MCF 10A (cell line): ENCODE measurements at places on chromosomes 3 and 15.

DNA sequence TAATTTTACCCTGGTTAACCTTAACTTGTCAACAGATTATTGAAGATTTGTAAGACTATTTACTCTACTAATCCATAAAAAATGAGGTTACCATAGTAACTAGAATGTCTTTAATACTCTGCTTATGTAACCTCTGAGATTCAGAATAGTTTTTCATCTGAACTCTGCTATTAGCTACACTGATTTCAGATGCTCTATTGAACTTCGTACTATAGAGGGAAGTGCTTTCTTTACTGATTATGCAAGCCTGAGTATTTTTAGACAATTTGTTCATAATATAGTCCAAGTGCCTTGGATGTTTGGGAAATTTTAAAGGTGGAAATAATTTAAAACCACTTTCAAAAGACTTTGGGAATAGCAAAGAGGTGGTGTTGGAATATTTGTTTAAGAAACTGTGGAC lies 107.9 kb upstream of the GBE1 start:
- DNase-seq: no peak

DNA sequence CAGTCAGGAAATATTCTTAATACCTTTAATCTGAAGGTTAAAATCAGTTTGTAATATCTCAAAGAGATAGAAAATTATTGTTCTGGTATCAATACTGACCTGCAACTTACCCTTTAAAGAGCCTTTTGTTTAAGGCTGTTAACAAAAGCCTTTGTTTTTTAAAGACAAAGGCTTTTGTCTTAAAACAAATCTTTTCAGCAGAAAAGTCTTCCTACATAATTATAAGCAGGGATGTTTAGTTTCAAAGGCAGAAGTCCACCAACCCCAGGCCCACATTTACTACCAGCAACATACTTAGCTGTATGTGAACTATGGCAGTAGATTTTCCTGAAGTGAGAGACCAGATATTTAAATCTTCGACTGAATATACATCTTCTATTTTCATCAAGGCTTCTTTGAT lies 36.2 kb downstream of the SLC30A4 start:
- no peak for DNase-seq

GRCh38 chr3:47854267-47854666 lies 51.3 kb downstream of the DHX30 start:
- no peak for DNase-seq

DNA sequence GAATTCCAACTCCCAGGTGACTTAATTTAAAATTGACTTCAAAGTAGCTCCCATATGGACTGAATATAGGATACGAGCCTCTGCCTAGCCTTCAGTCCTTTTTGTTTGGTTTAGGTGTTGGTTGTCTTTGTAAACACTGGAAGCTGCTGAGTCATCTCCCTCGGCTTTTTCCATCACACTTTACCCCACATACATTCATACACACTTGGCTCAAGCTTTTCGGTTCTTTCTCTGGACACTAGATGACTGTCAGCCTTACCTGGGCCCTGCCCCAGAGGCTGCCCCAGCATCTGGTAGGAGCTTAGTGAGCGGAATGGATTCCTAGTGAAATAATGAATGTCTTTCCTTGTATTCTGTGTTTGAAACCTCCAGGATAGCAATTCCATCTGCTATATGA lies 201.5 kb upstream of the IL12A start:
- peak; percentile 94 for DNase-seq

GRCh38 chr15:62455441-62455921 lies 290.4 kb upstream of the C2CD4B start:
- peak; percentile 70 for DNase-seq

GRCh38 chr3:67357610-67358458 lies 296.6 kb downstream of the SUCLG2 start:
- peak; percentile 60 for DNase-seq

DNA sequence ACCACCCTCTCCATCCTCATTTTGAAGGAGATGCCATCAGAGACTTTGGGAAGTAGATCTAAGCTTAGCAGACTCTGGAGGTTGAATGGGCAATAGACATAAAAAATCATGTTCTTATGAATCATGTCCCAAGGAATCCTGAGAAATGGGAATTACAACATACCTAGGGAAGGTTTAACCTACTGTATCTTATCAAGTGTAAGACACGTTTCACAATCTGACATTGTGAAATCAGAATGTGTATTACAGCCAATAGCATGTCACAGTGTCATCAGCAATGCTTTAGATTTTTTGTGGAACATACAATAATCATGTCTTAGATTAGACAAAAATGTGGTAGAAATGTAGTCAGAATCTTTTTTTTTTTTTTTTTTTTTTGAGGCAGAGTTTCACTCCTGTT lies 332.4 kb upstream of the TLE3 start:
- peak; percentile 91 for DNase-seq

DNA sequence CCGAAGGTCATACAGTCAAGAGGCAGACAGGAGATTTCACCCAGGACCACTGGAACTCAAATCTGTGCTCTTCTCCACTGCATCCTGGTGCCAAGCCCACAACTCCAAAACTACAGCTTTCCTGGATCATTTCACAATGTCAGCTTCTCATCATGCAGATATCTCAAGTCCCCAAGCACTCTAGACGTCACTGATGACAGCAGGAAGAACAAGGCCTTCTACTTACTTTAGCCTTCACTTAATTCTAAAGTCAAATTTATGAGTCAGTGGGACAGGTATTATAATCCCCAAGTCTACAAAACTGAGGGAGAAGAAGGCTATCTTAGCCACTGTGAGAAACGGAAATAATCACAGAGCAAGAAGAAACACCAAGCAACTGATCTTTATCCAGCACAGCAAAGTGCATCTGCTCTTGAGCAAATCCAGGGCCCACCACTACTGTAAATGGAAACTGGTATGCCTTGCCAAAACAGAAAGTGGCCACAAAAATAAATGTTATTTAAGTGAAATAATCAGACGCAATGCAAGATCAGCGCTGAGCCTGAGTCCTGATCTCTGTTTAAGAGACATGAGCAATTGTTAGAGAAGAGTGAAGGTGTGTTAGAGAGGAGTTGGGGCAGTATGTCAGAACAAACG lies 928 bp downstream of the RAD18 start:
- no peak for DNase-seq
